Stimulated activated naive CD4-positive, alpha-beta T cell (primary cell): ENCODE measurements at places on chromosomes 11 and 22.

DNA sequence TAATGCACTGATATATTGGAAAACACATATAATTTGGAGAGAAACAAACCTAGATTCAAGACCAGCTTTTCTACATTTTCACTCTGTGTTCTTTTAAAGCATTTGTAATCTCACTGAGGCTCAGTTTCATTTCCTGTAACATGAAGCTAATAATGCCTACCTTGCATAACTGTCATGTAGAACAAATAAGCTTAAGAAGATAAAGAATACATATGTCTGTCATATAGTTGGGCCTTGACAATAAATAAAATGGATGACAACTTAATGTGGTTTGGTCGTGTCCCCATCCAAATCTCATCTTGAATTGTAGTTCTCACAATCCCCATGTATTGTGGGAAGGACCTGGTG lies 35.2 kb upstream of the FIBIN start:
- DNase-seq: no peak

DNA sequence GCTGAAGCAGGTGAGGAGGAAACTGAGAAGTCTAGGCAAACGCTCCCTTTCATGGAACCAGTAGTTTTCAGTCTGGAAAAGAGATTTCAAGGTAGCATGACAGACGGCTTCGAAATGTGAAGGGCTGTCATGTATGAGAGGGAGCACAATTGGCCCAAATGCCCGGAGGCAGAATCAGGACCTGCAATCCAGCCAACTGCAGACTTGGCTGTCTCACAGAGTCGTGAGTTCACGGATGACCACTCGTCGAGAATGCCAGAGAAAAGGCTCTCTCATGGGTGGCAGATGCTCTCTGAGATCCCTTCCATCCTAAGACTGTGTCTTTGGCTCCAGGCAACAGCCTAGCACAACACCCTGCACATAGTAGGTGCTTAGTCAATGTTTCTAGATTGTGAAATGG lies 134.8 kb downstream of the DSCAML1 start:
- DNase-seq: no peak

- DNase-seq: no peak
These were observed 454.6 kb downstream of the KCNA4 start for GRCh38 chr11:29562183-29562582.

GRCh38 chr22:30238661-30239487 lies 7.7 kb downstream of the LIF start:
- no peak for DNase-seq

- DNase-seq: no peak
These were observed 1524.9 kb downstream of the BRD1 start for GRCh38 chr22:48302657-48303368.

DNA sequence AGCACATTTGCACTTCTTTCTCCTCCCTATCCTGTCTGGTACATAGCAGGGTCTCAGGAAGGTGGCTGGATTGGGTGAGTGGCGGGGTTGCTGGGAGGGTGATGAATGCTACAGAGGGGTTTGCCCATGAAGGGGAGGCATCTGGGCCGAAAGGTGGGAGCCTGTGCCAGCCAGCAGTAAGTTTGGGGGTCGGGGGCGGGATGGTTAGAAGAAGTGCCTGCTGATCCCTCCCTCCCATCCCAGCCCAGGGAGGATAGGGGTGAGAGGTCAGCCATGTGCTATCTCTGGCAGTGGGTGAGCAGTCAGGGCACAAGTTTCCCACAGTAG lies 2.8 kb downstream of the CD82 start:
- no peak for DNase-seq

DNA sequence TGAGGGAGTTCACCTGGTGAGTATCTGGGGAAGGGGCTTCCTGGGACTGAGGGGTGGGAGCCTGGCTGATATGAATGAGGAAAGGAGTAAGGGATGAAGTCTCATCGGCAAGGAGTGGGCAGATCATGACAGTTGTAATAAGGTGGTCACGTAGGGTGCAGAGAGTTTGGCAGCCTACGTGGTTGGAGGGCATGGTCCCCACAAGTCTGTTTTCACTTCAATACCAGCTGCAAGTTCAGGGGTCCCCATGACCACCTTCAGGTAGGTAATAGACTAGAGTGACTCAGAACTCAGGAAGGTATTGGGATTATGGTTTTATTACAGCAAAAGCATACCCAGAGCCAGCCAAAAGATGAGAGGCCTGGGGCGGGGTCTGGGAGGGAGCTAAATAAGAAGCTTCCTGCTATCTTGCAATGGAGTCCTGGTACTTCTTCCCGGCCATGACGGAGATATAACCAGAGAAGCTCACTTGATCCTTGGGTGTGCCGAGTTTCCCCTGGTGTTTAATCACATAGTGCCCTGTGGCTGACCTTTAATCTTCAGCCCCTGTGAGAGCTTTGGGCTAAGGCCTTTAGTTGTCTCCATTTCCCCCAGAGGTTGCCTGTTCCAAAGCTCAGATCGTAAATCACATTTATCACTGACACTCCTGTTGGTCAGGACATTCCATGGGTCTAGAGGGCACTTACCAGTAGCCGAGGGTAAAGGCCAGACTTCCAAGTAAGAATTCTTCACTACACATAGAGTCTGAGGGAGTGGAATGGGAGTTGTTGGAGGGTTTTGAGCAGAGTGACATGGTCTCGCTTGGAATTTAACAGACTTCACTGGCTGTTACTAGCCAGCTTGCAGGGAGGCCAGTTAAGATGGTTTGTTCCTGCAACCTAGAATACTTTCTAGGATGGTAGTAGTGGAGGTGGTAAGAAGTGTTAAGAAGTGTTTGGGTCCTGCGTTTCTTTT lies 9.1 kb downstream of the SLC3A2 start:
- no peak for DNase-seq

DNA sequence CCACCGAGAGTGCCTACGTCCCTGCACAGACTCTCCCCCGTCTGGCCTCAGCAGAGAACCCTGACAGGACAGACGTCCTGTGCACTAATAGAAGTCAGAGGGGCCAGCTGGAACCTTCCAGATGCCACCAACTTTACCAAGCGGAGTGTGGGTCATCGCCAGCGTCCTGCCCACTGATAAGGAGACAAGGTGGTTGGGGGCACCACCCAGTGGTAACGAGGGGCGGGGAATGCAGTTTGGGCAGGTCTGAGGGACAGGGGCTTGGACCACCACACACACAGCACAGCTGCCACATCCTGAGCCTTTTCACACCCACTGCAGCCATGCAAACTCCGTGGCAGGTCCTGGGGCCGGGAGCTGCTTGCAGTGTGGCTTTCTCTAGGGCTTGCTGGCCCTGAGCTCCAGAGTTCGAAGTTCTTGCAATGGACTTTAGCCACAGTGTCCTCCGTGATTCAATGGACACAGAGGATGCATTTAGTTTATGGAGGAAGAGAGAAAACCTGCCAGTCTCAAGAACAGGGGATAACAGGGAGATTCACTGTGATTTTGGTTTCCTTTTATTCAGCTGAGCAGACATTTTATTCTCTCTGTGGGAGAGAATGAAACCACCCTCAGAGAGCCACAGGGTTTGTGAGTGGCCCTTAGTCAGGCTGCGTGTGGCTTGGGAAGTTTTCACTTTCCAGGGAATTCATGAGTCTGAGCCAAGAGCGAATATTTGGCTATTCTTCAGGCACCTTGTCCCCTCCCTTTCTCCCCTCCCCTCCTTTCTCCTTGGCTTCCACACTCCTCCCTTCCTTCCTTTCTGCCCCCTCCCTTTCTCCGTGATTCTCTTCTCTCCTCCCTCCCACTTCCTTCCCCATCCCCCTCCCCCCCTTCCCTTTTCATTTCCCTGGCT lies 13.1 kb downstream of the MRGPRG start:
- DNase-seq: no peak

GRCh38 chr11:81222491-81222890 lies 1511.2 kb downstream of the FAM181B start:
- no peak for DNase-seq

DNA sequence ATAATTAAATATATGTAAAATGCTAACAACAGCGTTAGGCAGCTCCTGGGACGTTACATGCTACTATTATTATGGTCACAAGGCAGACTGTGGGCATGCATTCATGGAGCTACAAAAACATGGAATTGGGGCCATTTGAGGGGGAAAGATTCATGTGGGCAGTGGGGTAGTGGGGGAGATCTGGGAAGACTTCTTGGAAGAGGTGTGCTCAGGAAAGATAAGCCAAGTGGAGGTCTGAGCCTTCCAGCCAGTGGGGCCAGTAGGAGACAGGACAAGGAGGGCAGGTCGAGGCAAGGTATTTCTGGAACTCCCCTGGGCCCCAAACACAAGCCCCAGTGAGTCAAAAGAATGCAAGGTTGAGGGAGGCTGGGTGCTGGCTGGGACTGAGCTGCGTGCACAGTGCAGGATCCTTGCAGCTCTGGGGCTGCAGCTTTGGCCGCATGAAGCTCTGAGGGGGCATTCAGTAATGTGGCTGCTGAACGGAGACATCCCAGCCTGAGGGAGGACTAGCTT lies 35.4 kb downstream of the CYTH4 start:
- DNase-seq: no peak

DNA sequence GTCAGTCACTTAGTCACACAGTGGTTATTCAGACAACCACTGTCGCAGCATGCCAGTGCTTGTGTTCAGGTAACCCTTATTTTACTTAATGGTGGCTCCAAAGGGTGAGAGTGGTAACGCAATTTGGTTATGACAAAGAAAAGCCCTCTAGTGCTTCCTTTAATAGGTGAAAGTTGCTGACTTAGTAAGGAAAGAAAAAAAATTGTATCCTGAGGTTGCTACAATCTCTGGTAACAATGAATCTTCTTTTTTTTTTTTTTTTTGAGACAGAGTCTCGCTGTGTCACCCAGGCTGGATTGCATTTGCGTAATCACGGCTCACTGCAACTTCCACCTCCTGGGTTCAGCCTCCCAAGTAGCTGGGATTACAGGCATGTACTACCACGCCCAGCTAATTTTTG lies 64.5 kb downstream of the C11orf91 start:
- no peak for DNase-seq

DNA sequence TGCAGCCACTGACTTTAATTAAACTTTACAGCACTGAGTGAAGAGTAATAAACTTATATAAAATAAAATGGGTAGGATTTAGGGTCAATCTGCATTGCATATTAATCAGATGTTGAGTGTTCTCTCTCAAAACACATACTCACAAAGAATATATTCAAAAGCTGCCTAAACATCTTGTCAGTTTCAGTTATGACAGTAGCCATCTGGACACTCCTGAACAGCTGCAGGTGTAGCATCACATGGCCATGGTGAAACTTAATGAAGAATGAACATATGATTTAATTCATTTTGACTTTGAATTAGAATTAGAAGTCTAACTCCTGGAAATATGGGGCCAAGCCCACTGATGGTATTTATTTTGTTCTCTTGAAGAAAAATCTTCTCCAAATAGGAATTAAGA lies 684.3 kb upstream of the RAG2 start:
- no peak for DNase-seq

GRCh38 chr11:119438599-119438998 lies 15.6 kb upstream of the THY1 start:
- no peak for DNase-seq

GRCh38 chr11:72947229-72947628 lies 133.0 kb downstream of the ATG16L2 start:
- DNase-seq: no peak

- no peak for DNase-seq
These were observed 5.7 kb upstream of the SULT4A1 start for GRCh38 chr22:43867839-43868635.

GRCh38 chr11:46200537-46201281 lies 76.8 kb upstream of the CREB3L1 start:
- DNase-seq: no peak

- DNase-seq: no peak
These were observed 98.9 kb downstream of the TRIM29 start for GRCh38 chr11:120039039-120039438.

DNA sequence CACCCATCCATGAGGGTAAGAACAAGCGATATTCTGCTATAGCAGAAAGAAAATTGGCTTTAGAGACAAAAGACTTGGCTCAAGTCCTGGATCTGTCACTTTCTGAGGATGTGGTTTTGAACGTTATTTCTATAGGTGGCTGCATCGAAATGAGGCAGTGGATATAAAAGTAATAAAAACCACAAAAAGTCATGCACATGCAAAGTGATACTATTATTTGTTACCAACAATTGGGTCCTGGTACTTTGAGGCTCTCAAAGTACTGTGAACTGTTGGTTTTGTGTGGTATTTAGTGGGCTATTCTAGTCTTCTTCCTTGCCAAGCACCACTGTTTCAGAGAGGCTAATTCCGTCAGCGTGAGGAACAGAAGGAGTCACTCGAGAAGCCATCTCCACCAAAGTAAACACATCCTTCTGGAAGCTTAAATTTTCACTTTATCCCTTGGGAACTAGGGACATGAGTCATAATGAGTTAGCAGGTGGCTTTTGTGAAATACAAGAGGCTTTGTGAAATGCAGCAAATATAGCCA lies 13.1 kb downstream of the UBASH3B start:
- peak; percentile 45 for DNase-seq

DNA sequence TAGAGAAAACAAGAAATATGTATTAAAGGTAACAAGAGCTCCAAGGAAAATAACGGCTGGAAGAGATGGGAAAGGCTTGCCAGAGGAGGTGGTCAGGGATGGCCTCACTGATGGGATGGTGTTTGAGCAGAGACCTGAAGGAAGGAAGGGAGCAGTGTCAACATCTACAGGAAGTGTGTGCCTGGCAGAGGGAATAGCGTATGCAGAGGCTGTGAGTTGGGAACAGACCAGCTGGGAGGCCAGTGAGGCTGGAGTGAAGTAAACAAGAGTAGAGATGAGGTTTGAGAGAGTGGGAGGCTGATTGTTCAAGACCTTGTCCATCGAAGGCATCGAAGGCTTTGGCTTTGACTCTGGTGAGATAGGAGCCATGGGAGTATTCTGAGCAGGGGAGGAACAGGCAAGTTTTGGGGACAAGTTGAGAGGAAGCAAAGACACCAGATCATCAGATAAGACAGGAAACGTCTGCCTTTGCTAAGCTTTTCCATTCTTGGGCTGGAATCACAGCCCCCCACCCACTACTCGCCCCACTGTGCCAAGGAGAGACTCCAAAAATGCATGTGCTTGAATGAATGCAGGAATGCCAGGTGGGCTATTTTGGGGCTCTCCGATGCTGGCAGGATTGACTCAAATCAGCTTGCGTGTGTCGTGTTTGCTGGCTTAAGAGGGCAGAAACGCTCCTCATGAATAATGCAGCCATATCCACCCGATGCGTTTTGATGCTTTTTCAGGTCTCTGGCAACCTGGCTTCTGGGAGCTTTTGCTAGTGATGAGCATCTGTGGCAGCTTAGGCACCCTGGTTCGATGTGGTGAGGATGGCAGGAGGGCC lies 7.2 kb downstream of the SGSM1 start:
- no peak for DNase-seq

DNA sequence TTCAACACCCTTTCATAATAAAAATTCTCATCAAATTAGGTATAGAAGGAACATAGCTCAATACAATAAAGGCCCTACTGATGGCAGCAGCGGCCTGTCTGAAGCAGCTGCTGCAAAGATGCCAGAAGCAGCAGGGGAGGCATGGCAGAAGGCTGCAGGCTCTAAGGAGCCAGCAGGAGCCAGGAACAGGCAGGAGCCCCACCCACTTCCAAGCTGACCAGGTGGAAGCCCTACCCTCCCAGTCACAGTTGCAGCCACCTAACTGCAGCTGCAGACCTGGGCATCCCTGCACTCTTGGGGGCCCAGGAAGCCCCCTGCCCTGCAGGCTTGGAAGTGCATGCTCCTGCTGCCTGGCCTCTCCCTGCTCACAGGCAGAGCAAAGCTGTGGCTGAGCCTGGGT lies 18.2 kb upstream of the OR6A2 start:
- DNase-seq: no peak

GRCh38 chr11:125987066-125987641 lies 41.3 kb downstream of the VSIG10L2 start:
- DNase-seq: no peak
